ENCODE measurements at places on chromosomes 2 and 18.

DNA sequence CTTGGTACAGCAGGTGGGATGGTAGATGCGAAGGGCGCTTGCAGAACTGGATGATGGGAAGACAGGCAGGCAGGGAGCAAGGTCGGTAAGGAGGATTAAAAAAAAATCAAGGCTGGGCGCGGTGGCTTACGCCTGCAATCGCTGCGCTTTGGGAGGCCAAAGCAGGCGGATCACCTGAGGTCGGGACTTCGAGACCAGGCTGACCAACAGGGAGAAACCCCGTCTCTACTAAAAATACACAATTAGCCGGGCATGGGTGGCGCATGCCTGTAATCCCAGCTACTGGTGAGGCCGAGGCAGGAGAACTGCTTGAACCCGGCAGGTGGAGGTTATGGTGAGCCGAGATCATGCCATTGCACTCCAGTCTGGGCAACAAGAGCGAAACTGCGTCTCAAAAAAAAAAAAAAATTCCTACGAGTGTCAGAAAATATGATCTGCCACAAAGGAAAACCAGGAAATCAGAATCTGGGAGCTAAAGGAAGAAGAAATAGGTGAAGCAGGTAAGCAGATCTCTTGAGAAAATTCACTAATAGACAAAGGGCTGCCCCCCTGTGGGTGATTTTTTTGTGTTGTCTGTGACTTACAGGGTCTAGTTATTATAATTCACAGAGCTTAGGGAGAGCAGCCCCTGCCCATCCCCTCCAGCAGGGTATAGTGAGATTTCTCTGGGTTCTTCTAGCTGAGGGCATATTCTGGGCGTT is 46.2 kb downstream of the C2orf42 start:
- DNase-seq: no peak

DNA sequence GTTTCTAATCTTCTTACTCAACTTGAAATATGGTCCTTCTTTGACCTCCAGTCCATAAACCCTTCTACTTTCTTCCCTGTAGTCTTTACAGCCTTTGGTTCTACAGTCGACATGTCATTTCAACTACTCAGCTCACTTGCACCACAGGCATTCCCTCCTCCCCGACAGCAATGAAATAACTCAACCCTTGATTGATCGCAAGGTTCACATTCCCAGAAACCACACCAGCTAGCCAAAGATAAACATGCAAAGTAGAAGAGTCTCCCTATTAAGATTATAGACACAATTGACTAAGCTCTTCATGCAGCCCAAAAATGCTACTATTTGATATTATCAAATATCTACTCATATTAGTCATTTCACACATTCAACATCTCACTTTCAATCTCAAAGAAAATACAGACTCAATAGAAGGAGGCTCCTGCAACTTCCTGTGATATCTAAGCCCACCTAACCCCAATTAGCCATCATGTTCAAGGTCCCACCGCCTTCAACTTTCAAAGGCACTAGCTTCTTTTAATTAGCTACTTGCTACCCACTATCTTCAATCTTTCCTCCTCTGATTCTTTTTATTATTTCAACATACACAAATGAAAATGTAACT is 50.8 kb downstream of the RTTN start:
- DNase-seq: peak; percentile 98

GRCh38 chr2:38697116-38697840 is 31.4 kb downstream of the GALM start:
- DNase-seq: no peak

DNA sequence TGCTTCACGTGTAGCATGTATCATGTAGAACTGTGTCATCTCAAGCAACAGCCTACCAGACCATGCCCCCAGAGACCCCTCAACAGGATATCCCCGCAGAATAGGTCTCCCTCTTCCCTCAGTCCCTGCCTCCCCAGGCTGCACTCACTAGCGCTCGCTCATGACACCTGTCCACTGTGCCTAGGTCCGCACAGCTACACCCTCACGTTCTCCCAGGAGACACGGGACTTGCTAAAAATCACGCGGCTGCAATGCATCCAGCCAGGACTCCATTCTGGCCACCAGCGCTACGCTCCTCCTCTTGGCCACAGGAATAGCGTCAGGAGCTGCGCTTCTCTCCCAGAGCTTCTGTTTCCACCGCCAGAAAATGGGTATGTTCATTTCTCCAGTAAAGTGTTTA is 2.5 kb downstream of the PXDN start:
- DNase-seq: no peak

- DNase-seq: peak; percentile 82
These were observed 124.7 kb downstream of the CABLES1 start for GRCh38 chr18:23259701-23260681.

DNA sequence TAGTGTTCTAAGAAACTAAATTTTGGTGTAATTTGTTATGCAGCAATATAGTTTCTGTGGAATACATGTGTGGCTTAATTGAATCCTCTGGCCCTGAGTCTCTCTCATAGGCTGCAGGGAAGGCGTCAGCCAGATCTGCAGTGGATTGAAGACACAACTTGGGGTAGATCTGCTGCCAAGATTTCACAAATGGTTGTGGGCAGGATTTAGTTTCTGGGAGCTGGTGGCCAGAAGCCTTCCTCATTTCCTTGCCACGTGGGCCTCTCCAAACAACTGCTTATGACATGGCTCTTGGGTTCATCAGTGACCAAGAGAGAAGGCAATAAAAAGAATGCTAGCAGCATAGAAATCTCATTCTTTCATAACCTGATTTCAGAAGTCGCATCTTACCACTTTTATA is 28.2 kb downstream of the CCDC102B start:
- peak; percentile 18 for DNase-seq

- DNase-seq: no peak
These were observed 143.2 kb upstream of the TWIST2 start for GRCh38 chr2:238704471-238705225.

DNA sequence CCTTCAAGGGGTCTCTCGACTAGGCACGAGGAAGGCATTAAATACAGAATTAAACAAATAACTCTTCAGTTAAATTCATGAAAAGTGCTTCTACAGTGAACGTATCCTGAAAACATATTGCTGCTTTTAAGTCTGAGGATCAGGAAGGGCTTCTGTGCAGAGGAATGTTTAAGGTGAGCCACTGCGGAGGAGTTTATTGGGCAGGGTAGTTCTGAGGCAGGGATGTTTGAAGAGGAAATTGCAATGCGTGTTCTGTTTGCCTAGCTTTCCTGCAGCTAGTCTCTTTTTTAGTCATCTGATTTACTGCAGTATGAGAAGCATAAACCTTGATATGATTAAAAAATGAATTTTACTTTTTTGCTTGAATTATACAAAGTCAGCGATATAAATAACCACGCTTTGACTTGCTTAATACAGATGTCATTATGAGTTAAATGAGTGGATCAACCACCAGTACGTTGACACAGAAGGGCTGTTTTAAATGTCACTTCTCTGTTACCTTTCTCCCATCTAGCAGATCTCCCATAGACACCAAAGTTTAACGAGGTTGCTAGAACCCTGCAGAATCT is 98.7 kb downstream of the CTNNA2 start:
- no peak for DNase-seq

GRCh38 chr2:186554850-186555671 is 34.8 kb upstream of the ITGAV start:
- peak; percentile 69 for DNase-seq

DNA sequence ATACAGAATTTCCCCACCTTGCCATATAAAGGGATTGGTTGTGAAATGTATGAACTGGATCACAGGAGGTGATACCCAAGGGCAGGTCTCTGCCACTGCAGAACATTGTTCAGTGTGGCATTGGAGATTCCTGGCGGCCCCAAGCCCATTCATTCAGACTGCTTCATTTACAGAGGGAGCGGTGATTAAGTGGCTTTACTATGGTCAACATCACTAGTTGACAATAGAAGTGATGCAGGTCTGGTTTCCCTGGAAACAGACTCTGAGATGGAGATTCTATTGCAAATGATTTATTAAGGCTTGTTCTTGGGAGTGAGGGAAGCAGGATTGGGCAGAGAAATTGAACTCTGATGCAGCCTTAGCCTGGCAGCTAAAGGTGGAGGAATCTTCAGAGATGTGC is 62.4 kb downstream of the ZDBF2 start:
- DNase-seq: no peak

DNA sequence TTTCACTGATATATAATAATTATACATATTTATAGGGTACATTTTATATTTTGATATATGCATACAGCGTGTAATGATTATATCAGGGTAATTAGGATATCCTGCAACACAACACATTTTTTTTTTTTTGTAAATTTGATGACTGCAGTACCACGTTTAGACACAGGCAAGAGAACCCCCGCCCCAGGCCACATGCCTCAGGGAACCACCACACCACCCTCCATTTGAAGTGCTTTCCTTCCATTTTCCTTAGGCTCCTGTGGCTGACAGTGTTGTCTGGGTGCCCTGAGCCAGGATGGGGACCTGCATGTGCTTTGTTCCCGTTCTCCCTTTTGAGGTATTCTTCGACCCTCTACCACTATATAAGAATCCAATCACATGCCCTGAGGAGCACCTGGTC is 161.6 kb upstream of the CTAGE1 start:
- no peak for DNase-seq

- no peak for DNase-seq
These were observed 16.6 kb upstream of the DNMT3A start for GRCh38 chr2:25358249-25358815.

DNA sequence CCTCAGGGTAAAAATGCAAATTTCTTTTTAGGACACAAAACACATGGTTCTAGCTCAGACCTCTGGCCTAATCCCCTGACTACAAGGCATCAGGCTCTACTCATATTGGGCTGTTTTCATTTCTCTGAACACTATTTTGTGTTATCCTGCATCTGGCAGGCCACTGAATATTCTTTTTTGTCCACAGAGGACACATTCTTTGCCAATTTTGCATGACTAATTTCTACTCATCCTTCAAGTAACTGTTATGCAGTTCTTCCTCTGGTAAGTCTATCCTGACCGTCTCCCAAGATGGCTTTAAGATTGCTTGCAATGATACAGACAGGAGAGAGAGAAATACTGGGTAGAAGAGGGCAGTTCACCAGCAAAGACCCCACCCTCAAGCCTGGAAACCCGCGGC is 107.6 kb upstream of the RGPD4 start:
- peak; percentile 4 for DNase-seq

DNA sequence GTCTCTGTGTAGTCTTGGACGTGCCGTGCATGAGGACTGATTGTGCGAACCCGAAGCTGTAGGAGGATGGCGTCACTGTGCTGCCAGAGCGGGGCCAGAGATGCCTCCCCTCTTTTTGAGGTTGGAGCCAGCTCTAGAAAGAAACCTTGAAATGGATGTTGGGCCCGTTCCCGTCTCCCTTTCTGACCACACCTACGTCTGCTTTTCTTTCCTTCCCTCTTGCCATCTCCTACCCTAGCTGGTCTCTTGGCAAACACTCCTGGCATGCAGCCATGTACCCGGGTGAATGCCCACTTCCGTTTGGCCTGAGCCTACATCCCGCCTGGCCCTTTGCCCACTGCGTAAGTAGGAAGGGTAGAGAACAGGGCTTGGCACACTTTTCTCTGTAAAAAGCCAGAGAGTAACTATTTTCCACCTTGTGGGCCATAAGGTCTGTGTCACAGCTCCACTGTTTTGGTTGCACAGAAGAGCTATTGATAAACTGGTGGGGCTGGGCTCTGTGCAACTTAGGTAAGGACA is 37.4 kb downstream of the SH3BP4 start:
- no peak for DNase-seq

DNA sequence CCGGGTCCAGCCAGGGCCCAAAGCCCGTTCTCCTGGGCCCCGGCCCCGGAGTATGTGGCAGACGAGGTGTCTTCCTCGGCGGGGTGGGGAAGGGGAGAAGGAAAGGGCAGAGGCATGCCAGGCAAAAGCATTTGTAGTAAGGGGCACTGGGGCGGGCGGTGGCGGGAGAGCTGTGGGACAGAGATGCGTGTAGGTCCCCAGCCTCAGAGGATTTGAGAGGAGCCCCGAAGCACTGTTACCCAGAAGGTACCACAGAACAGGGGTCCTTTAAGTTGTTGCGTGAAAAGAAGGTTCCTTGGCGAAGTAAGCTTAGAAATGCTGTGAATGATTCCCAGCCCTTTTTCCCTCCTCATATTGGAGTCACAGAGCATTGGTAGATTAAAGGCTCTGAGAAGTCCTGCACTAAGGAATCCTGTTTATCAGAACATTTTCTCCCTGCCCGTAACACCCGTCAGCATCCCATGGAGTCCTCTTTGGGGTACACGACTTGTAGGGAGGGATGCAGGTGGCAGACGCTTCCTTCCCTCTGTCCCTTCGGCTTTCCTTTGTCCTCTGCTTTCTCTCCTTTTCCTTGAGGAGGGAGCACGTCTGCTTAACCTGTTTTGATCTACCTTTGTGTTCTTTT is 12.5 kb downstream of the GAREM2 start:
- no peak for DNase-seq

- no peak for DNase-seq
These were observed 245.6 kb downstream of the ANAPC1 start for GRCh38 chr2:111638274-111638877.

- no peak for DNase-seq
These were observed 269.0 kb downstream of the ICOS start for GRCh38 chr2:204205538-204205937.

- DNase-seq: no peak
These were observed 74.2 kb downstream of the DOCK10 start for GRCh38 chr2:224968051-224968450.

GRCh38 chr2:88110830-88111229 is 17.0 kb downstream of the FABP1 start:
- DNase-seq: no peak

DNA sequence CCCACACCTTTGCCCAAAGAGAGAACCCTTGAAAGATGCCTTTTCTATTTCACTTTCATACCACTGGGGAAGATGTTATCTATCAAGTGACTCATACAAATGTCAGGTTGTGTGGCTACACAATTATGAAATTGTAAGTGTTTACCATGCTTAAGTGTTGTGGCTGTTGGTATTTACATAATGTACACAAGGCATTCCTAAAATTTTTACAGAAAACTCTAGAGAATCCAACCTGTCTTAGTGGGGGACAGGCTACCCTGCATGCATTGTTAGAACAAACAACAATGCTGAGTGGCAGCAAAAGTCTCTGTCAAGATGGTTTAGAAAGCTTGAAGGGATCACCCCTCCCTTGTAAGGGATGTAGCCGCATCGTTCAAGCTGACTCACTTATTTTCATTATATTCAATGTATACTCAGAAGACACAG is 5.5 kb upstream of the MGAT4A start:
- peak; percentile 22 for DNase-seq

DNA sequence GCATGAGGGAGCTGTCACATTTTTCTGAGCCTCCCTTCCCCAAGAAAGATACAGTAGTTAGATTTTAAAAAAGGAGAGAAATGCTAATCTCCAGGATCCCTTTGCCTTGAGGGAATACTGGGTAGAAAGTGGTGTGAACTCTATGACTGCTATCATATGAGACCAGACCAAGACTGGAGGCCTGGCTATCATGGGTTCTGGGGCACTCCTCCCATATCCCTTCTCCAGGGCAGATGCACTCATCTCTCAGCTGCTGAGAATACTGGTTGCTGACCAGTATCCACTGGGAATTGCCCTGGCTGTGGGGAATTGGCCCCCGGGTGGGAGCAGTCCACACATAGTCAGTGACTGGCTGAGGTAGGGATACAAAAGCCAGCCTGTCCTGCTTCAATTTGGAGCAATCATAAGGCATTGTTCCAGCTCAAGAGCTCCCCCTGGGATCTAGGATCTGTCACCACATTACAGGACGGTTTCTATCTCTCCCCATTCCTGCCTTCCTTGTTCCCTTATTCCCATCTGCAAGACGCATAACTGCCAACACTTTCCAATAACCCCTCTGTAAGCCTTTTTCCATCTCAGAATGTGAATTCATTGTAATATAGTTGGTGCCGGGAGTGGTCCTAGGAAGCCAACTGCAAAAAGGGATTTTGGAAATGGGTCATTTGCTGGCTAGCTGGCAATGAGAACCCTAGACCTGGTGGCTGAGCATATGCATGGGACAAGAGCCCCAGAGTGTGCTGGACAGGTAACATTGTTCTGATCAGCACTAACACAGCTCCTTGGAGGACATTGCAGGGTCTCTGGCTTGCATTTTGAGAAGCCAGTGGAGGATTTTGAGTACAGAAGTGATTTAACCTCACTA is 35.4 kb upstream of the REEP1 start:
- DNase-seq: peak; percentile 50
